Stimulated activated CD8-positive, alpha-beta memory T cell treated with anti-CD3 and anti-CD28 coated beads, Interleukin-4, amount 100 ng/mL, for 4 hours (primary cell): ENCODE measurements at places on chromosomes 11 and 22.
A peak's percentile ranks its signal among the peaks of the same experiment; 100 is the strongest.

DNA sequence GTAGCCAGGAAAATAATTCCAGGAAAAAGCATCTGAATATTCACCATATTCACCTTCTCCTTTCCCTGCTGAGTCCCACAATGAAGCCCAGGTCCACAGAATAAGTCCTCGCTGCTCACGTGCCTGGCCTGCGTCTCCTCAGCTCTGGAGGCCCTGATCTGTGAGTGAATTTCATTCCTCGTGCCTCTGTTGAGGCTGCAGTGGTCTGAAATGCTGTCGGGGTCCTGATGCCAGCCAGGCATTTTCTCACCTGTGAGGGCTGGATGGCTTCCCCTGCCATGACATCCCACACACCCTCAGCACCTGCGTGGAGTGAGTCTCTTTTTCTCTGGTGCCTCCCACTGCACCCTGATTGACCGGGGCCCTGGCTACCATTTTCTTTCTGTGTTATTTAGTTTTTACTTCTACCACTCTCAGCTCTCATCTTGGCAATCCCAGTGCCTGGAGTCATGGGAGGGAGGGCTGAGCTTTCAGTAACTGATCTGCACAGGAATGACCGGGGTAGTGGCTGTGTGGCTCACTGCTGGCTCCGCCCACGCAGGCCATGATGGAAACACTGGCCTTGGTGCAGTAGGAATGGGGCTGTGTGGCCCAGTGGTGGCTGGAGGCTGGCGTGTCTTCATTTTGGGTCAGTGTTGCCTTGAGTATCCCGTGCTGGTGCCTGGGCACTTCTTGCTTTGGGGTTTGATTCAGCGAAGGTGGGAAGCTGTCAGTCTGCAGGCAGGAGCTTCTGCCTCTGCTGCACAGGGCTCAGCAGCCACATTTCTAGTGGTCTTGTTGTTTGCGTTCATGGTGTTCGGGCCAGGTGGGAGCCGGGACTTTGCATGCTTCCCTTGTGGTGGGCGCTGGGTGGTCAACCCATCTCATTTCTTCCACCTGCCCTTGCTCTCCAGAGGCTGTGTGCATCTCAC, 807.2 kb downstream of the TBC1D22A start:
- DNase-seq: no peak

- no peak for DNase-seq
Measured at GRCh38 chr11:7520981-7521487, 7.2 kb downstream of the PPFIBP2 start.

DNA sequence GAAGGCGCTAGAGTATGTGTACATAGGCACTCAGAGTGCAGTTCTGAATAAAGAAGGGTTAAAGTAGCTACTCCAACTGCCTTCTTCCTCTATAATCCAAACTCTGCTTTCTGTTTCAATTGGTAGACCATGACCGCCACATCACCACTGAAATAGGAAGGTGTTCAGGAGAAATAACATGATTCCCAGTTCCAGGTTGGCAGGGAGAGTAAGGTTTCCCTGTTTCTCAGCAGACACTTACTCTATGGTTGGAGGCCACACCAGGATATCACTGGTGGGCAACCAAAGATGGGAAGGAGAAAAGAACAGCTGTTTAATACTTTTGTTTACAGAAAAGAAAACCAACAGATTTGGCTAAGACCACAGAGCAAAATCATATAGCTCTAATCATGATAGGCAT, 37.9 kb downstream of the PAK1 start:
- no peak for DNase-seq

DNA sequence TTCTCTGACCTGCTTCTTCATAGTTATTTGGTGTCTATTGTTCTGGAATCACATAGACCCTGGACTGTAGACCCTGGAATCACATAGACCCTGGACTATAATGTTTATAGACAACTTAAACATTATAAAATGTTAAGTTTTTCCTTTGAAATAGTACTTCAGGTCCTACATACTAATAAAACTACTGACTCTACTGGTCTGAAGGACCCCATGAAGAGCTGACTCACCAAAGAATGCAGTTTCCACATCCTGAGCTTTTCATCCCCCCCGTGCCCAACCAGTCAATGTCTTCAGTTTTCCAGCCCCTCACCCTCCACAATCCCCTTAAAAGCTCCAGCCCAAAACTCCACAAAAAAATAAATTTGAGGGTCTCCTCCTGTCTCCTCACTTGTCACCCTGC, 6.6 kb upstream of the PLEKHA7 start:
- DNase-seq: no peak

DNA sequence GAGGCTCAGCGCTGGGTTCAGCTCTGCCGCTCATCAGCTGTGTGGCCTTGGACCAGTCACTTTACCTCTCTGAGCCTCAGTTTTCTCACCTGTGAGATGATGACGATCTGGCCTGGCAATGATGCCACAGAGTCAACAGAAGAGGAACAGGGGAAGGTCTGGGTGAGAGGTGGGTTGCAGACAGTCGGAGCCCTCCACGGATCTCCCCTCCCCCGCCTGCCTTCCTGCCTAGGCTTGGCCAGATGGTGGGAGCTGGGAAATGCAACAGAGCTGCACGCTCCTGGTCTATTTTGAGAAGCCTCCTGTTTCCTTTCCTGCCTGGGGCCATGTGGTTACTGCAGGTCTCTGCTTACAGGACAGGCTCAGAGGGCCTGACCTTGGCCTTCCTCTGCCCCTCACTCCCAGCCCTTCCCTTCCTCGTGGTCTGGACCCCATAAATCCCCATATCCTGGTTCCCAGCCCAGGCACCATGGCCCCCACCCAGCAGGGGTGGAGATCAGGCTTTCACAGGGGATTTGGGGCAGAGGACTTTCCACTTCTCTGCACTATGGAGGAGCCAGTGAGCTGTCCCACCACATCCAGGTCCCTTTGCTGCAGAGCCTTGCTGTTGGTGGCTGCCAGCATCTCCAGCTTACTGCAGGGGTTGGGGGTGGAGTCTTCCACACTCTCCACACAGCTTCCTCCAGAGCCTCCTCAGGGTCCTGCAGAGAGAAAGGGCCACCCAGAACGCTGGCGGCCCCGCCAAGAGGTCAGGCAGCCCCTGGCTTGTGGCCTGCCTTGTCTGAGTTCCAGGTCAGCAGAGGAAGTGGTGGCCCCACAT, 46.9 kb downstream of the C11orf96 start:
- DNase-seq: no peak

DNA sequence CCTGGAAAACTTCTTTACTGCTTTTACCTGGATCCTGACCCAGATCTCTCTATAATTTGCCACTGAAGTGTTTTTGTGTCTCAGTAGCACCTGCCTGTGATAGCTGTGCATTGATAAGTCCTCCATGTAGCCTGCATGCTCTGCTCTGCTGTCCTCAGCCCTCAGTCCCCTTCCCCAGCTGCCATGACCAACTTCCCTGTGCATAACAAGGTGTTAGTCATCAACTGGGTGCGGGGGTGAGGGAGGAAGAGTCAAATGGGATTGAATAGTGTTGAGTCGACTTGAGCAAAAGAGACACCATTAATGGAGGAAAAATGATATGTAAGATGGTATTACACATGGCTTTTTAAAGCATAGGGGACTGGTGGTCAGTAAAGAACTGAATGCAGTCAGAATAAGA, 92.2 kb upstream of the PLET1 start:
- DNase-seq: no peak

DNA sequence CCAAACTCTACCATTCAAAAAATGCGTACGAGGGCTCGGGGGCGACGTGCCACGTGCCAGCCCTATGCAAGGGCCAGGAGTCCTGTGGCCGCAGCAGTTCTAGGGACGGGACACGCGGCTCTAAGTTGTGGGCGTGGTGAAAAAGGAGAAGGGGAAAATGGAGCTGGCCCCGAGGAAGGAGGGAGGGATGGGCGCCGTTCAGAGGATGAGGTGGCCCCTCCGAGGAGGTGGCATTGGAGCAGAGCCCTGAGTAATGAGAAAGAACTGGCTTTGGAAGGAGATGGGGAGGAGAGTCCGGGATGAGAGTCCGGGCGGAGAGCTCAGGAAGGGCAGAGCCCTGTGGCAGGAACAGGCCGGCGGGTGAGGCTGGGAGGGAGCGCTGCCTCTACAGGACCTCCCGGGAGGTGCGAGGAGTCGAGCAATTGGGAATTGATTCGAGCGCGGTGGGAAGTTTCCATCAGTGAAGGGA, 21.0 kb downstream of the OTUB1 start:
- DNase-seq: no peak

- no peak for DNase-seq
Measured at GRCh38 chr11:7977232-7977917, 9.8 kb upstream of the EIF3F start.

- DNase-seq: no peak
Measured at GRCh38 chr11:57632116-57632515, 17.6 kb downstream of the YPEL4 start.

- DNase-seq: no peak
Measured at GRCh38 chr11:31246451-31247165, 122.9 kb downstream of the DCDC1 start.

GRCh38 chr11:47329431-47329986, 23.0 kb downstream of the MYBPC3 start:
- no peak for DNase-seq

GRCh38 chr22:30314915-30315314, 11.8 kb downstream of the TBC1D10A start:
- no peak for DNase-seq

GRCh38 chr22:30893434-30894370, 74.9 kb downstream of the MORC2 start:
- no peak for DNase-seq

DNA sequence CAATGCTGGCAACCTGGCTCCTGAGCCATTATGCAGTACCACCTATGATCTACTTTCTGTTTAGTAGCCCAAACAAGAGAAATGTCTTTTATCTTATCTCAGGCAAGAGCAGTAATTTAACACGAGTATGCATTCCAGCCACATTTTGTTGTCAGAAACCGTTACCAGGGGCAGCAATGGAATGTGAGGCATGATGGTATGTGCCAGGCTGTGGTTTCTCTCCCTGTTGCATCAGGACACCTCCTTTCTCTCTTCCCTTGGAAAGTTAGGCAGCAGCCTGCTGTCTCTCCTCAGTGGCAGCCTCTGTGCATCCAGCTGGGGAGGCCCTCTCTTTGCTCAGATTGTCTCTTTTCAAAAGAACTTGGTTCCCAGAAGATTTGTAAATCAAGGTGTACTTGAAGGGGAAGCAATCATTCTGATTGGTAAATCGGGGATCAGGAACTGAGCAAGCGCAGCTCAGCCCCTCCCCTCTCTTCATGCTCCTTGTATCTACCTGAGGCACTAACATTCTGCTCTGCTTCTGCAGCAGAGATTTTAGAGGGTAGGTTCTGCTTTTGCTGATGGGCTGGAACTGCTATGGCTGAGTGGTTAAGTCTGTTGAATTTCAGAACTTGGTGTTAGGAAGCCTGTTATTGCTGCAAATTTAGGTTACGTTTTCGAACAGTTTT, 229.2 kb downstream of the ADAMTS15 start:
- no peak for DNase-seq

GRCh38 chr11:101880222-101880621, 34.6 kb upstream of the CEP126 start:
- no peak for DNase-seq

DNA sequence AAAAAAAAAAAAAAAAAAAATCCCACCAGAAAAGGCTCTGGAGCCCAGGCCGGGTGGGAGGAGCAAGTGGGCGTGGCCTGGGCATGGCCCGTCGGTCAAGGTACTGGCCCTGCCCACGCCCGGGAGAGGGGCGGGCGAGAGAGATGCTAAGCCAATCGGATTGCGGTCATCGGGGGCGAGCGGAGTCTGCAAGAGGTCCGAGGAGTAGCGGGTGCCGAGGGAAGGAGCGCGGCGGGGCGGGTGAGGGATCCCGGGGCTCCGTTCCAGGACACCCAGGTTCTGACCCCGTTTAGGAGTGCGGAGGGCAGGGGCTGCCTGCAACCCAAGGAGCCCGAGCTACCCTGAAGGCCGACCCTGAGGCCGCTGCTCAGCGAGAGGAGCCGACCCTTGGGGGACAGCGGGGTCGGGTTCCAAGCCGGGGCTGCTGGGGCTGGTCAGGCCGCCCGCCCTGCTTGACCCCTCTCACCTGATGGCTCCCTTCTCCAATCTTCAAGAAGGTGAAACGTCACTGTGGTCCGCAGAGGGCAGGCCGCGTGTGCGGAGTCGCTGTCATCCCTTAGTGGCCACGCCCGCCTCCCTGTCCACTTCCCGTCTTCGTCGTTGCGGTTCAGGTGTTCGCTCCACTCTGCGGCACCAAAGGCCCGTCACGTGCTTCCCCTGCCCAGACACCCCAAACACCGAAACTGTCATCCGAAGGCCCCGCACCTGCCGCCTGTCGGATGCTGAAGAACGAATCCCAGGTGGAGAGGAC, 11.1 kb upstream of the TAB1 start:
- peak; percentile 28 for DNase-seq

DNA sequence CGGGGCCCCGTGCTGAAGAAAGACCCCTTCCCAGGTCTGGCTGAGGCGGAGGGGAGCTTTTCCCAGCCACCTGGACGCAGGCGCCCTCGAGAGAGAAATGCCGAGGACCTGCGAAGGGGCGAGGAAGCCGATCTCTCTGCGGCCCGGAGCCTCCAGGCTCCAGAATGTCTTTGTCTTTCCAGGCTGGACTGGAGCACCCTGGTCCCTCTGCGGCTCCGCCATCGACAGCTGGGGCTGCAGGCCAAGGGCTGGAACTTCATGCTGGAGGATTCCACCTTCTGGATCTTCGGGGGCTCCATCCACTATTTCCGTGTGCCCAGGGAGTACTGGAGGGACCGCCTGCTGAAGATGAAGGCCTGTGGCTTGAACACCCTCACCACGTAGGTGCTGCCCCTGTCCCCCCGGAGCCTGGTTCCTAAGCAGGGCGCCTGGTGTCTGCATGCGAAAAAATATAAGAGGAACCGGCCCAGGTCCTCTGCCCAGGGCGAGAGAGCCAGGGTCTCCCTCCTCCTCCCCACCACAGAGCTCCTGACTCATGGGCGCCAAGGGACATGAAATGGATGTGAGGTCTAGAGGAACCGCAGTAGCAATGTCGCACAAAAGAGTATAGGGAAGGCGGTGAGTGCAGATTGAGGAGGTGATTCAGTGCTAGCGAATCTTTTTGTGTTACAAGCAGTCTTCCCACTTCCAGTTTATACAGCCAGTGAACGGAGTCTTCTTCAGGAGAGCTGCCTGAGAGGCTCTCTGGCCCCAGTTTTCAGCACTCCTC, 11.0 kb downstream of the GLB1L2 start:
- DNase-seq: no peak

- no peak for DNase-seq
Measured at GRCh38 chr11:47724041-47724729, 9.0 kb upstream of the AGBL2 start.

- DNase-seq: peak; percentile 3
Measured at GRCh38 chr11:36265793-36266628, 23.2 kb downstream of the COMMD9 start.

- no peak for DNase-seq
Measured at GRCh38 chr11:19766206-19766605, 53.6 kb downstream of the NAV2 start.

GRCh38 chr11:11230802-11231562, 122.1 kb downstream of the CSNK2A3 start:
- no peak for DNase-seq

- DNase-seq: no peak
Measured at GRCh38 chr22:40347300-40347699, 1.0 kb downstream of the ADSL start.

- no peak for DNase-seq
Measured at GRCh38 chr11:27795955-27796861, 96.0 kb upstream of the BDNF start.
